Endothelial cell of umbilical vein (primary cell): ENCODE measurements at places on chromosomes 1 and 21. TPM values are rescaled to one million over a fixed set of nuclear protein-coding genes. Genes with fewer than 3 reads are reported as not detected.

Gene F13B
- polyA plus RNA-seq: not detected in 2 replicates

Gene CACNA1E
- not detected in 2 replicates for polyA plus RNA-seq

DNA sequence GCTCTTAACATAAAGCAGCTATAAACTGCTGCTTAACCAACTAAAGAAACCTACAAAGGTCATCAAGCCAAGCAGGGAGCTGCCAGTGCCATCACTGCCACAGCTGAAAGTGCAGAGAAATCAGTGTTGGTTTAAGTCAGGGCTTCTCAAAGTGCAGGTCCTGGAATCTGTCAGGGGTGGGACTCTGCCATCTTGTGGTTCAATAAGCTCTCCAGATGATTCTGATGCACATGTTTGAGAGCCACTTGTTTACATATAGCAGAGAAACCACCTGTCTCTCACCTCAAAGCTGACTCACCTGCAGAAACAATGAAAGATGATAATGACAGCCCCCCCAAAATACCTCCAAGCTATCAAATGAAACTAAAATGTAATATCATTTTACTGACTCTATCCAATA lies 49.3 kb downstream of the SH3GLB1 start:
- peak; percentile 28 for DNase-seq

- DNase-seq: no peak
These were observed 1014.5 kb downstream of the BRINP3 start for GRCh38 chr1:189463166-189463565.

- no peak for DNase-seq
These were observed 159.3 kb downstream of the TTLL7 start for GRCh38 chr1:83839566-83840173.

DNA sequence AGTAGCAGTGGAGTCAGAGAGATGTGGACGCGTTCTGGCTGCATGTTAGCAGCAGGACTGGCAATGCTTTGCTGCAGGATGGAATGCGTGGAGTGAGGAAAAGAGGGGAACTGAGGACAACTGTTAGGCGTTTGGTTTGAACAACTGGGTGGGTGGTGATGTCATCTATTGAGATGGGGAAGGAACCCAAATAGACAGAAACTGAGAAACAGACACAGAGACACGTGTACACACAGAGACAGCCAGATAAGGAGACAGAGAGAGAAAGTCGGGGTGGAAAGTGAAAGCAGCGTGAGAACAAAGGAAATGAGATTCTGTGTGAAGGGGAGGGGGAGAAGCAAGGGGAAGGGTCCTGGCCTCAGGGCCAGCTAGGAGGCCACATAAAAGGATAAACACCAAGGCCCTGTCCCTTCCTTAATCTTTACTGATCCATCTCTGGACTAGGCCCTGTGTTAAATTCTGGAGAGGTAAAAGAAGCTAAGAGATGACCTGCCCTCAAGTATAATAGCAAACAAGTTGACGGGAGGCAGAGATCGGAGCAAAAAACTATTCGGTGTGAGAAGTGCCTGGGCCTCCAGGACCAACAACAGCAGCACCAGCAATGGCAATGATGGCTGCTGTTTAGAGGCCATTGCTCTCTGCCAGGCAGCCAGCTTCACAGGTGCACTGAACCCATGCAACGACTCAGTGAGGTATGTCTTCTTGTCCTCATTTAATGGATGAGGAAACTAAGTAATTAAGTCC lies 31.6 kb downstream of the VWA5B1 start:
- peak; percentile 9 for DNase-seq

DNA sequence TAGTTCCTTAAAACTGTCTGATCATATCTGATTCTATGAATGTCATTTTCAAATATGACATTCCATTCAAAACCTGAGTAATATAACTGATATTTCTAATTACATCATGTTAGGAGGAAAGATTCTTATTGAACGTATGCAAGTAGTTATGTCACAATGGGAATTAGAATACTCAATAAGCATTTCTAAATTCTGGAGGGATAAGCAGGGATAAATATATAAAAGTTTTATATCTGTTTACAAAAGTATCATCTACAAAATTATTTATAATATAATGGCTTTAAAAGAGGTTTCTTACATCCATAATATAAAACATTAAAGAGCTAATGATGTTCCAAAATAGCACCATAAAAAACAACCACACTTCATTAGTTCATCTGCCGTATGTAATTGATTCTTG lies at the start of gene OR14A2:
Gene OR14A2 (minus strand): TSS at position 101 of the 400 bp plus-strand sequence.
- no peak for DNase-seq

DNA sequence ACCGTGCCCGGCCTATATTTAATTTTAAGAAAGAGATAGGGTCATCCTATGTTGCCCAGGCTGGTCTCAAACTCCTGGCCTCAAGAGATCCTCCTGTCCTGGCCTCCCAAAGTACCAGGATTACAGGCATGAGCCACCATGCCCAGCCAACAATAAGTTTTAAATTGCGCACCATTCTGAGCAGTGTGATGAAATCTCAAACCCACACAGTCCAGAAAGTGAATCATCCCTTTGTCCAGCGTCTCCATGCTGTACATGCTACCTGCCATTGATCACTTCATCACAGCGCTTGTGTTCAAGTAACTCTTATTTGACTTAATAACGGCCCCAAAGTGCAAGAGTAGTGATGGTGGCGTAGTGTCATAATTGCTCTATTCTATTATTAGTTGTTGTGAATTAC lies 75.4 kb downstream of the APP start:
- DNase-seq: no peak

Gene AMY1A
- polyA plus RNA-seq: not detected in 2 replicates

- DNase-seq: no peak
These were observed at the start of gene PAPPA2 for GRCh38 chr1:176462674-176463378. TSS of gene PAPPA2 (plus strand) at chr1:176463175. CDS start at chr1:176556323, 93,148 bp downstream.

- DNase-seq: no peak
These were observed 33.0 kb upstream of the CR2 start for GRCh38 chr1:207421078-207421477.

DNA sequence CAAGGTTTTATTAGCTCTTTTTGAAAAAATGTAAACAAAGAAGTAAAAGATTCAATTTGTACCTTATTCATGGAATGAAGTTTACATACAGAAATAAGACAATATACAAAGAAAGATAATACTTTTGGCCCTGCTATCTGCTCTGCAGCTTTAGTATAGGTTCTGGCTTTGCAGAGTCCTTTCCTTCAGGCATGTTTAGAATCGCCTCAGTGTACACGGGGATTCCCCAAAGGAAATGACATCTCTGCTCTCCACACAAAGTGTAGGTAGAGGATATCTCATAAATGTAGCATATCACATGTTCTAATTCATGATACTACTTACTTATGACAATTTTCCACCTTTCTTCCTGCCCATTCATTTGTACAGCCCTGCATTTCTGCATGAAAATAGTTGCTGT lies 222.6 kb upstream of the DPYD start:
- peak; percentile 7 for DNase-seq

DNA sequence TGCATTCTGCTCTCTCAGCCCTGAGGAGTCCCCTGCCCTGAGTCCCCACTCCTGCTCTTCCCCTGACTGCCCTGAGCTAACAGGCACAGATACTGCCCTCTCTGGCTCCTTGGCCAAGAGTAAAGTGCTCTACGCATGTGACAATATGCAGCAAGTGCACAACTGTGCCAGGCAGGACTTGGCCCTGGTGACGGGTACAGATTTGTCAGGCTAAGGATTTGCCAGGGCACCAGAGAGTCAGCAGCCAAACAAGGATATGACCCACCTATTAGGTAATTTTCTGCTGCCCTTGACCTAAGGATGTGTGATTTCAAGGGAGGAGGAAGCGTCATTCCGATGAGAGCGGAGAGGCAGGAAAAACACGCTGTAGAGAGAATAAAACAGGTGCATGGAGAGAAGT lies 339.0 kb downstream of the PTPRU start:
- DNase-seq: no peak

DNA sequence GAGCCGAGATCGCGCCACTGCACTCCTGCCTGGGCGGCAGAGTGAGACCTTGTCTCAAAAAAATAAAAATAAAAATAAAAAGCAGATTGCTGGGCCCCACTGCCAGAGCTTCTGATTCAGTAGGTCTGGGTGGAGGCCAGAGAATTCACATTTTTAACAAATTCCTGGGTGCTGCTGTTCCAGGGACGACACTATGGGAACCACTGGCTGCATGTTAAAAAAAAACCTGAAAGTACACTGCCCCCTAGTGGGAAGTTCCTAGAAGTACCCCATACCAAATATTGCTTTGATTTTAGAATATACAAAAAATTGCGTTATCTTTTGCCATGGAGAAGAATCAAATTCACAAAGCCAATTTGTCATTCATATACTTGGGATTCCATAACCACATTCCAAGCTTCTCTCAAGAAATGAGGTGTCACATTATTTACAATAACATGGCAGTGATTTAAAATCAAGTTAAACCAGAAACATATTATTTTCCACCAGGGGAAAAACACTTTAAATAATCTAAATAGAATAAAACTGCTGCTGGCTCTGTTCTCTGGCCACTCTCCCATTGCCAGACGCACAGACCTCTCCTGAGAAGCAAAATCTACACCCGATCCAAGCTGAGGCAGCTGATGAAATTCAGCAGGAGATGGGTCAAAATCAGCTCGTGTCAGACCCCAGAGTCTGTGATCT lies 27.4 kb downstream of the SYF2 start:
- peak; percentile 21 for DNase-seq

GRCh38 chr21:44618504-44618903 lies 6.6 kb downstream of the KRTAP10-8 start:
- DNase-seq: peak; percentile 7

Gene BCAN
- polyA plus RNA-seq: 0.14 and 0.15 TPM in 2 replicates

- DNase-seq: no peak
These were observed 561.7 kb downstream of the LTN1 start for GRCh38 chr21:28431022-28431421.

Gene MX2
- 0.01 and 0.10 TPM in 2 replicates for polyA plus RNA-seq

- DNase-seq: no peak
These were observed 19.2 kb downstream of the LAMC2 start for GRCh38 chr1:183205196-183205781.

Gene RHEX
- polyA plus RNA-seq: not detected in 2 replicates

Gene KCNJ15
- 1.5 and 2.4 TPM in 2 replicates for polyA plus RNA-seq

- DNase-seq: no peak
These were observed 384.6 kb downstream of the RRAGC start for GRCh38 chr1:38474738-38475623.

Gene SGIP1
- polyA plus RNA-seq: 30.4 and 30.9 TPM in 2 replicates

Gene PEF1
- polyA plus RNA-seq: 149 and 161 TPM in 2 replicates

GRCh38 chr1:115676498-115677181 lies 34.9 kb downstream of the VANGL1 start:
- no peak for DNase-seq

- DNase-seq: no peak
These were observed 139.9 kb downstream of the TPR start for GRCh38 chr1:186234976-186235686.

- DNase-seq: no peak
These were observed 62.3 kb downstream of the RUNX1 start for GRCh38 chr21:34986561-34987500.

GRCh38 chr1:175554586-175554985 lies 188.8 kb downstream of the TNR start:
- DNase-seq: no peak

Gene GSTM5
- 0.21 and 0.25 TPM in 2 replicates for polyA plus RNA-seq

GRCh38 chr1:56573311-56573710 lies 6.1 kb downstream of the PLPP3 start:
- peak; percentile 48 for DNase-seq

Gene CELA2A
- not detected in 2 replicates for polyA plus RNA-seq

DNA sequence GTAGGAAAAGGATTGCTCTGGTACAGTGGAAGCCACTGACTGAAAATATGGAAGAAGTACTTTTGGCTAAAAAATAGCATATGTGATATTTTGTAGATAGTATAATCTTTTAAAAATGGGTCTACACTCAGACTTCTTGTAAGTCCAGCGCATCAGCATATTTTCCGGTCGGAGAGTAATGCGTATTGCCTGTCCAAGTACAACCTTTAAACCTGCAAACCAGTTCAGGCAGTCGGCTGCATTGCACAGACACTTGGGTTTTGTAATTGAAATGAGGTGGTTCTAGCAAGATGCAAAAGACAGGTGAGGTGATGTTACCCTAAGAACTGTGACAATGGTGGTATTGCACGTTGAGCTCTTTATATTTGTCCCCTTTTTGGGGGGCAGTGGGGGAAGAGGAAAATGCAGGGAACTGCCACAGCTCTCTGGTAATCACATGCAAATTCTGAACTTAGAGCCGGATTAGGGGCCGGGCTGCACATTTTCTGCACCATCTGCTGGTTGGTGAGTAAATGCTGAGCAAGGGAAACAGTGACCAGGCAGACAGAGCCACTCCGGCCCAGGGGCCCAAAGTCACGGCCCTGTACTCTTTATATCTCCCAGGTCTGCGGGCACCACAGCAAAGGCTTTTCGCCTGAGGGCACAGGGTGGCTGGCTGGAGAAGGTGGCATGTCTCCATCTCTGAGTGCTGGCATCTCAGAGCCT lies 2.3 kb downstream of the GPR137B start:
- no peak for DNase-seq
